Lung (tissue), 17 donors: ENCODE measurements at places on chromosomes 5 and 9.

- no peak overlapping the region for H3K27ac ChIP-seq
- H3K36me3 ChIP-seq: no peaks in the 10 kb centered on the region
- H3K4me1 ChIP-seq: peaks cover 8% of the 10 kb centered on the region
- peaks cover 4% of the 10 kb centered on the region for H3K27me3 ChIP-seq
- peak; percentile 36 for DNase-seq
- H3K4me3 ChIP-seq: no peak overlapping the region
Measured at GRCh38 chr5:149790276-149790675, 60.2 kb downstream of the PPARGC1B start.

GRCh38 chr5:123093601-123094236 lies 4.7 kb downstream of the PRDM6 start:
- no peaks in the 10 kb centered on the region for H3K36me3 ChIP-seq
- peaks cover 5% of the 10 kb centered on the region for H3K4me1 ChIP-seq
- H3K27ac ChIP-seq: peak overlapping the region; percentile 79
- no peak for DNase-seq
- H3K27me3 ChIP-seq: peaks cover 5% of the 10 kb centered on the region
- no peak overlapping the region for H3K4me3 ChIP-seq

- no peaks in the 10 kb centered on the region for H3K36me3 ChIP-seq
- no peaks in the 10 kb centered on the region for H3K27me3 ChIP-seq
- no peak overlapping the region for H3K27ac ChIP-seq
- H3K4me3 ChIP-seq: no peak overlapping the region
- DNase-seq: no peak
- peaks cover 12% of the 10 kb centered on the region for H3K4me1 ChIP-seq
Measured at GRCh38 chr5:16033187-16033925, 146.2 kb downstream of the MARCHF11 start.

DNA sequence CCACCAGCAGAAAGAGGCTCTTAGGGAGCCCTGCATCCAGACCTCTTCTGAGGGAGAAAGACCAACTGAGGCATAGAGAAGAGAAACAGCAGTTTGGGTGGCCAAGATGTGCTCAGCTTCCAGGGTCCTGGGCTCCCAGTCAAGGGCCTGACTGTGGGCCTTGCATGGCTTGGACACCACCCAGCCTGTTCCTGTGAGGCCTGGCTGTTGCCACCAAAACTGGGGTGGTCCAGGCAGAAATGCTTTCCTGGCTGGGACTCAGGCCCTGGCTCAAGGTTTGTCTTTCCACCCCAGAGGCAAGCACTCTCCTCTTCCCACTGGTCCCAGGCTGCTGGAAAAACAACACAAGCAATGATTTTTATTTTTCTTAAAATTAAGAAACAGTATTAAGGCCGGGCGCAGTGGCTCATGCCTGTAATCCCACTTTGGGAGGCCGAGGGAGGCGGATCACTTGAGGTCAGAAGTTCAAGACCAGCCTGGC lies 13.3 kb downstream of the MYOZ3 start:
- no peak overlapping the region for H3K4me3 ChIP-seq

DNA sequence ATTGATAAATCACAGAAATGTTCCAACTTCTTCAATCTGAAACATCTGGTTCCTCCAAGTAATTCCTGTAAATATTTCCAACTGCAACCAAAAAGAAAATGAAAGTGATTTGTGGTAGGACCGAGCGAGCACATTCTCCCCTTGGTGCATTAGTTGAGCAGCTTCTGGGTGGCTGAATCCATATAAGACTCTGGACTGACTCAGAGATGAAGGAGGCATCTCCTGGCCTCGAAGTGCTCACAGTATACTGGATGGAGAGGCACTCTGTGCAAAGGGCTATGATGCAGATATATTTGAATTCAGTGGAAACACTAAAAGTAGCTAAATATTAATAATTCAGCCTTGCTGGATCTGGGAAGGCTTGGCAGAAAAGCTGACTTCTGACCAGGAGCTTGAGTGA lies 265.0 kb downstream of the MARCHF11 start:
- H3K27ac ChIP-seq: peak overlapping the region; percentile 63
- H3K4me3 ChIP-seq: no peak overlapping the region
- no peak for DNase-seq
- H3K36me3 ChIP-seq: no peaks in the 10 kb centered on the region

- peaks cover 18% of the 10 kb centered on the region for H3K36me3 ChIP-seq
- no peak for DNase-seq
- no peaks in the 10 kb centered on the region for H3K27me3 ChIP-seq
- H3K4me3 ChIP-seq: no peak overlapping the region
Measured at GRCh38 chr9:135812961-135813360, 94.4 kb downstream of the CAMSAP1 start.

- no peak overlapping the region for H3K27ac ChIP-seq
- no peak overlapping the region for H3K4me3 ChIP-seq
Measured at GRCh38 chr5:68454766-68455165, 239.2 kb downstream of the PIK3R1 start.

- H3K4me1 ChIP-seq: peaks cover 17% of the 10 kb centered on the region
- no peaks in the 10 kb centered on the region for H3K36me3 ChIP-seq
- H3K27ac ChIP-seq: no peak overlapping the region
- DNase-seq: peak; percentile 79
- no peak overlapping the region for H3K4me3 ChIP-seq
Measured at GRCh38 chr5:124393584-124394379, 352.7 kb downstream of the ZNF608 start.

DNA sequence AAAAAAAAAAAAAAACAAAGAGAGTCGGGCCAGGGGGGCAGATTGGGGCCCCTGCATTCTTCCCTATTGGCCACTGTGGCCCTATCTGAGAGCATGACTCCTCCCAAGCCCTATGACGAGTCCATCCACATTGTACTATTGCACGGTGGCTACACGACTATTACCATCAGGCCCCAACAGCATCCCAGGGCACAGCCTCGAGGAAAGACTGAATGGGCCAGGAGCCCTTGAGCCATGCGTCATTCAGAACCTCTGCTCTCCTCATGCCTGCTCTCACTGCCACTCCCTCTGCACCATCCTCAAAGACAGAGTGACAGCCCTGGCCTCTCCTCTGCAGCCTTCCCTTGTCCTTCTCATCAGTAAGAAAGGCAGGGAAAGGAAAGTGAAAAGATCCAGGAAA lies 20.2 kb upstream of the ORM1 start:
- peaks cover 24% of the 10 kb centered on the region for H3K36me3 ChIP-seq
- H3K4me1 ChIP-seq: no peaks in the 10 kb centered on the region
- H3K27me3 ChIP-seq: no peaks in the 10 kb centered on the region
- no peak for DNase-seq
- H3K4me3 ChIP-seq: no peak overlapping the region

- H3K27ac ChIP-seq: peak overlapping the region; percentile 5
- no peak overlapping the region for H3K4me3 ChIP-seq
- no peaks in the 10 kb centered on the region for H3K27me3 ChIP-seq
- H3K4me1 ChIP-seq: no peaks in the 10 kb centered on the region
Measured at GRCh38 chr5:30069441-30070263, 1123.8 kb upstream of the CDH6 start.

GRCh38 chr5:75524071-75524470 lies 12.4 kb downstream of the POLK start:
- no peak overlapping the region for H3K27ac ChIP-seq
- H3K27me3 ChIP-seq: no peaks in the 10 kb centered on the region
- no peak for DNase-seq

DNA sequence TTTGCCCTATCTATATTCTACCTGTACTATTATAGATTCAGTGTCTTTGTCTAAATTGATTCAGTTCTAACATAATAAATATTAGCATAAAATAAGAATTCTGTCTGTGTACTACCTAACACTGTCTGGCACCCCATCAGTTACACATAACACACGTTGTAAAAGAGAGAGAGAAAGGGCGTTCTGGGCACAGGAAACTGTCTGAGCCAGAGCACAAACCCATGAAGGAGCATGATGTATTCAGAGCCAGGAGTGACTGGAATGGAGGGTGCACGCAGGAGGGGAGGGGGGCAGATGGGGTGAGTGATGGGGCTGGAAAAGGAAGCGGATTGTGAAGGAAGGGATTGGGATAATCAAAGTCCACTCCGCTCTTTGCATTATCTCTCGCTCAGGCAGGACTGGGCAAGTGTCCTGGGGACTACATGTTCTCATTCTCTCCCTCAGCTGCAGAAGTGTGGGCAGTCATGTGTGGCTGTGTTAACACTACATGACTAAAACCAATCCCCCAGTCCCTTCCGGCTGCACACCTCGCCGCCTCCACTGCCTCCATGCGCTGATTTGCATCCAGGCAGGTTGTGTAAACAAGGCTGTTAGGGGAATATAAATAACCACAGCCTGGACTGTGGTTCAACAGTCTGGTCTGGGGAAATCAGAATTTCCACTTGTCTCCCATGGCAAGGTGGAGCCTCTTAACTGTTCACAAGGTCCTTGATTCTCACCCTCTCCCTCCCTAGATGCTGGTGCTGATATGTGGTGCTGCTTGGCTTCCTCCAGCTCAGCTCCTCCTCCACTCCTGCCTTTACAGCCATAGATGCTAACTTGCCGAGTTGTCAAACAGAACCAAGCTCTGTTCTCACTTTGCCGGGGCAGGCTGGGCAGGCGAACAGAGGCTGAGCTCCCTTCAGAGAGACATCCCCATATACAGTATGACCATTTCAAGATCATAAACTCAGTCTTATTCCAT lies 367.5 kb upstream of the BRINP1 start:
- no peak overlapping the region for H3K27ac ChIP-seq
- H3K4me3 ChIP-seq: no peak overlapping the region
- H3K4me1 ChIP-seq: peaks cover 1% of the 10 kb centered on the region

DNA sequence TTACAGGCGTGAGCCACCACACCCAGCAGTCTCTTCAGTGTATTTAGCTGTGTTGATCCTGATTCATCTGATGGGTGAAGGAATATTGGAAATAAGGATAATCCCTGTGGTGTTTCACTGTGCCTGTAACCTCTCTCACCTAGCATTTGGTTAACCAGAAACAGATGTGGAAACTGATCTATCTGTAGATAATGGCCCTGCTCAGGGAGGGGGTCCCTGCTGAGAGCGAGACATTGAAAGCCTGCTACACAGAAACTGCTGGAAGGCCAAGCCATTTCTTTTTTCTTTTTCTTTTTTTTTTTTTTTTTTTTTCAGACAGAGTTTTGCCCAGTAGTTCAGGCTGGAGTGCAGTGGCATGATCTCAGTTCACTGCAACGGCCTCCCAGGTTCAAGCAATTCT lies 28.4 kb downstream of the QRFP start:
- no peak overlapping the region for H3K4me3 ChIP-seq
- no peaks in the 10 kb centered on the region for H3K4me1 ChIP-seq
- no peaks in the 10 kb centered on the region for H3K27me3 ChIP-seq
- no peaks in the 10 kb centered on the region for H3K36me3 ChIP-seq
- no peak for DNase-seq
- no peak overlapping the region for H3K27ac ChIP-seq

GRCh38 chr5:65394087-65394486 lies 87.6 kb downstream of the ADAMTS6 start:
- no peaks in the 10 kb centered on the region for H3K36me3 ChIP-seq
- no peak overlapping the region for H3K27ac ChIP-seq
- no peaks in the 10 kb centered on the region for H3K27me3 ChIP-seq

DNA sequence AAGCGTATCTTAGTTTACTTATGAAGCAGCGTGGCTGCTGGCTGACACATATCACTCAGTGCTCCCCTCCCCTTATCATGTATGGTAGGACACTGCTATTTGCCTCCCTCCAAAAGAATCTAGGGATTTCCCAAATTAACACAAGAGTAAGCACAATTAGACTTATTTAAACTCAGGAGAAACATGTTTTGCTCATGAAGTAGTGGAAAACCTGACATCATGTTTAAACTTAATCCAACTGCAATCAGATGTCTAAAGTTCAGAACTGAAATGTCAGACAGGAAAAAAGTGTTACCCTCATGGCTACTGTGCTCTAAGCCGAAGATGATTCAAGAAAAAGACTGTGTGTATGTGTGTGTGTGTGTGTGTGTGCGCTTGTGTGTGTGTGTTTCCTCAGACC lies 324.1 kb upstream of the TNC start:
- H3K36me3 ChIP-seq: no peaks in the 10 kb centered on the region
- no peaks in the 10 kb centered on the region for H3K27me3 ChIP-seq
- no peak overlapping the region for H3K4me3 ChIP-seq
- H3K27ac ChIP-seq: no peak overlapping the region
- H3K4me1 ChIP-seq: peaks cover 48% of the 10 kb centered on the region

DNA sequence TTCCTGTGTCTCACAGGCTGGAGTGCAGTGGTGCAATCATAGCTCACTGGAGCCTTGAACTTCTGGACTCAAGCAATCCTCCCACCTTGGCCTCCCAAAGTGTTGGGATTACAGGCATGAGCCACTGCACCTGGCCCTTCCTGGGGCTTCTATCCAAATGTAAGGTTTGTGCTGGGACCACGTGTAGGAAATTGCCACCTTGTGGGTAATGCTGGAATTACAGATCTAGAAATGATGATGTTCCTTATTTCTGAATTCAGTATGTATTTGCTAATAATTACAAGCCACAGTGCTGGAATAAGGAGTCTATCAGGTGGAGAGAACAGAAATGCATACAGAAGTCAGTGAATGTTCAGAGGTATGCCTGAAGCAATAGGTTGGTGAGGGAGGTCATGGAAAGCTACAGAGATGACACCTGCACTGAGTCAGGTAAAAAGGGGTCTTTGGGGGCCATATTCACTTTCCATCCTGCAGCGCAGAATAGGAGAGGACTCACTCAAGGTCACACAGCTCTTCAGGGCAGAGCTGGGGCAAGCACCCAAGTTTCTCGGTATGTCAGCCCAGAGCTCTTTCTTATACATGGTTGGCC lies 8.8 kb upstream of the IGFBPL1 start:
- H3K36me3 ChIP-seq: no peaks in the 10 kb centered on the region
- no peak for DNase-seq
- H3K27ac ChIP-seq: no peak overlapping the region
- no peaks in the 10 kb centered on the region for H3K4me1 ChIP-seq
- no peak overlapping the region for H3K4me3 ChIP-seq

DNA sequence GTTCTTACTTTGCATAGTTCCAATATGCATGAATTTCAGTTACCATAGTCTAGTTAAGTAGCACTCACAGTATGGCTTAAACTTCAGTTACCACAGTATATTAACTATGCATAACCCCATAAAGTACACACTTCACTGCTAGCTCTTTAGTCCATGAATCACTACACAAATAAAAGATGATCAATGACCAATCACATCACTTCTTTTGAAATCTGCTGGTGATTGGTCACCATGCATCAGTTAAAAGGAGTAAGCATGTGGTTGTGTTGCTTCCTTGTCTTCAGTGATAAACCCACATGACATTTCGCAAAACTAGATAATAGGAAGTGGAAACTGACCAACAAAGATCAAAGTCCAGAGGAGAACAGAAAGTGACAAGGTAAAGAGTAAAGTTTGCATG lies 79.0 kb downstream of the TAF11L14 start:
- no peaks in the 10 kb centered on the region for H3K4me1 ChIP-seq
- no peaks in the 10 kb centered on the region for H3K27me3 ChIP-seq
- H3K36me3 ChIP-seq: no peaks in the 10 kb centered on the region
- H3K27ac ChIP-seq: no peak overlapping the region
- H3K4me3 ChIP-seq: no peak overlapping the region
